ENCODE measurements at places on chromosomes 1 and 21. TPM values are rescaled to one million over a fixed set of nuclear protein-coding genes. Genes with fewer than 3 reads are reported as not detected.
A peak's percentile ranks its signal among the peaks of the same experiment; 100 is the strongest.

Gene ATP6V1G3
- total RNA-seq, result not detected

Gene CNKSR1
- 9.9 TPM for total RNA-seq

Gene BGLAP
- not detected for total RNA-seq

Gene HEYL
- 9.0 TPM for total RNA-seq

Gene ADAM30
- not detected for total RNA-seq

Gene CR1
- total RNA-seq, result not detected

Gene GJB5
- not detected for total RNA-seq

Gene MAP3K21
- 0.25 TPM for total RNA-seq

GRCh38 chr1:90133133-90133532, 138.2 kb downstream of the ZNF326 start:
- H3K27ac ChIP-seq, result no peak overlapping the region
- peaks cover 7% of the 10 kb centered on the region for H3K36me3 ChIP-seq
- DNase-seq, result no peak
- H3K4me3 ChIP-seq, result no peak overlapping the region
- H3K27me3 ChIP-seq, result no peaks in the 10 kb centered on the region
- peaks cover 14% of the 10 kb centered on the region for H3K4me1 ChIP-seq

GRCh38 chr1:25094995-25095394, 137.3 kb downstream of the SYF2 start:
- H3K4me1 ChIP-seq, result peaks cover 41% of the 10 kb centered on the region
- DNase-seq, result no peak
- H3K4me3 ChIP-seq, result no peak overlapping the region
- H3K27me3 ChIP-seq, result peaks cover 15% of the 10 kb centered on the region

DNA sequence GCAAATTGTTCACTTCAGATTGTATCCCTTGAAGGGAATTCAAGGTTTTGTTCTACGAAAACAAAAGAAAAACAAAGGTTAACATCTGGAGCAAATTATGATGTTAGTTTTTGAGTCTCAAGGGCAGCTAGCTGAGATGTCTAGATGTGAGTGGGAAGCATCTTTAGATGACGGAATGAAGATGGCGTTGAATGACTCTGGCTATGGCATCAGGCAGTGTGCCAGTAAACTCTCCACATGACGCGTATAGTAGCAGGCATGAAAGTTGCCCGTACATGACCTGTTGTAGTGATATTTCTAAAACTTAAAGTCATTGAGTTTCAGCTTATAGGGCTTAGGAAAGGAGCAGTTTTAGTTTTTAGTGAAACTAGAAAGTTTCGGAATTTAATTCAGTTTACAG, 12.3 kb upstream of the SDC3 start:
- H3K4me3 ChIP-seq, result no peak overlapping the region
- H3K36me3 ChIP-seq, result no peaks in the 10 kb centered on the region
- no peak for DNase-seq
- no peaks in the 10 kb centered on the region for H3K4me1 ChIP-seq

- H3K4me3 ChIP-seq, result no peak overlapping the region
- peaks cover 1% of the 10 kb centered on the region for H3K4me1 ChIP-seq
- no peak overlapping the region for H3K27ac ChIP-seq
- DNase-seq, result no peak
- peaks cover 9% of the 10 kb centered on the region for H3K27me3 ChIP-seq
- H3K36me3 ChIP-seq, result no peaks in the 10 kb centered on the region
Observed at GRCh38 chr1:18145851-18146618, 38.4 kb downstream of the IGSF21 start.

- no peak overlapping the region for H3K27ac ChIP-seq
- no peaks in the 10 kb centered on the region for H3K27me3 ChIP-seq
- no peak for DNase-seq
- H3K4me1 ChIP-seq, result no peaks in the 10 kb centered on the region
- H3K36me3 ChIP-seq, result no peaks in the 10 kb centered on the region
Observed at GRCh38 chr1:231580874-231581273, 45.7 kb upstream of the DISC1 start.

DNA sequence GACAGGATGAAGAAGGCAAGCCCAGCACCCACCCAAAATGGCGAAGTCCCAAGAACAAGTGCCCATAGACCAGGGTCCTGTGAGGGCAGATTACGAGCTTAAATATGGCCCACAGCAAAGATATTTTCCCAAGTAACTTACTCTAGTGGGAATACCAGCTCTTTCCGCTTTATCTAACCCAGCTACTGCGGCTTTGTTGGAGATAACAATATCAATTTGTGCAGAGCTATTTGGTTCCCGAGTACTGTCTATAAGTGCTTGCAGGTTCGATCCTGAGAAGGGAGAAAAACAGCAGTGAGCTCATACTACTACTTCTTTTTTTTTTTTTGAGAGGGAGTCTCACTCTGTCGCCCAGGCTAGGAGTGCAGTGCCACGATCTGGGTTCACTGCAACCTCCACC, 14.3 kb upstream of the DNAJC28 start:
- H3K4me3 ChIP-seq, result no peak overlapping the region
- no peaks in the 10 kb centered on the region for H3K4me1 ChIP-seq
- no peak overlapping the region for H3K27ac ChIP-seq
- H3K27me3 ChIP-seq, result no peaks in the 10 kb centered on the region
- H3K36me3 ChIP-seq, result no peaks in the 10 kb centered on the region

- no peak overlapping the region for H3K27ac ChIP-seq
- H3K27me3 ChIP-seq, result peaks cover 6% of the 10 kb centered on the region
- no peak for DNase-seq
- peaks cover 4% of the 10 kb centered on the region for H3K4me1 ChIP-seq
- H3K4me3 ChIP-seq, result no peak overlapping the region
- no peaks in the 10 kb centered on the region for H3K36me3 ChIP-seq
Observed at GRCh38 chr1:6747674-6748073, 37.6 kb upstream of the CAMTA1 start.

DNA sequence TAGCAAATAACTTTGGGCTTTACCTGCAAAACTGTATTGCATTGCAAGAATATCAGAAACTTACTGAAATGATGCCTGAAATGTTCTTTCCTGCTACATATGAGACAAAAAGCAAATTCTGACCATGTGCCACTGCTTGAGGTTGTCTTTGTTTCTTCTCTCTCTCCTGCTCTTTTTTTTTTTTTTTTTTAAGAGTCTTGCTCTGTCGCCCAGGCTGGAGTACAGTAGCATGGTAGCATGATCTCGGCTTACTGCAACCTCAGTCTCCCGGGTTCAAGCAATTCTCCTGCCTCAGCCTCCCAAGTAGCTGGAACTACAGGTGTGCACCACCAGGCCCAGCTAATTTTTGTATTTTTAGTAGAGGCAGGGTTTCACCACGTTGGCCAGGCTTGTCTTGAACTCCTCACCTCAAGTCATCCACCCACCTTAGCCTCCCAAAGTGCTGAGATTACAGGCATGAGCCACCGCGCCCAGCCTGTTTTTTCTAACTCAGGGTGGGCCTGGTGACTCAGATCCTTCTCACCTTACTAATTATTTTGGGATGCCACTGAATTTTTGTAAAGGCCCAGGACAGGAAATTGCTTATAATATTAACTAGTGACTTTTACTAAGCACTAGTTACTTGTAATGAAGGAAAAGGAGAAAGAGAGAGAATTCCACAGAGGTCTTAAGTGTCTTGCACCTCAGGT, 35.9 kb downstream of the DNASE2B start:
- DNase-seq, result no peak
- H3K27me3 ChIP-seq, result no peaks in the 10 kb centered on the region
- no peak overlapping the region for H3K4me3 ChIP-seq
- H3K36me3 ChIP-seq, result no peaks in the 10 kb centered on the region
- H3K27ac ChIP-seq, result no peak overlapping the region

DNA sequence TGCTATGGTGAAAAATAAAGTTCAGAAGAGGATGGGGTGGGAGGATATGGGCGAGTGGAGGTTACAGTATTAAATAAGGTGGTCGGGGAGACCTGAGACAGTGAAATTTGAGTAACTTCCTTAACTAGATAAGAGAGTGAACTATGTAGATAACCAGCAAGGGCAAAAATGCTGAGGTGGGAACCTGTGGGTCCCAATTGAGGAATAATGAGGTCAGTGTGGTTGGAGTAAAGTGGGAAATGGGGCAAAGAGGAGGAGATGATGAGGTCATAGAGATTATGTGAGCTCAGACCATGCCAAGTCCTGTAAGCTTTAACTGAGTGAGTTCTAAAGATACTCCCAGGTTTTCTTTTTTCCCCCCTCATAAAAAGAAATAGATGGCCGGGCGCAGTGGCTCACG, 614.6 kb upstream of the PLXNA2 start:
- no peaks in the 10 kb centered on the region for H3K27me3 ChIP-seq
- H3K27ac ChIP-seq, result no peak overlapping the region
- no peaks in the 10 kb centered on the region for H3K36me3 ChIP-seq
- no peak overlapping the region for H3K4me3 ChIP-seq
- DNase-seq, result no peak
- H3K4me1 ChIP-seq, result no peaks in the 10 kb centered on the region

DNA sequence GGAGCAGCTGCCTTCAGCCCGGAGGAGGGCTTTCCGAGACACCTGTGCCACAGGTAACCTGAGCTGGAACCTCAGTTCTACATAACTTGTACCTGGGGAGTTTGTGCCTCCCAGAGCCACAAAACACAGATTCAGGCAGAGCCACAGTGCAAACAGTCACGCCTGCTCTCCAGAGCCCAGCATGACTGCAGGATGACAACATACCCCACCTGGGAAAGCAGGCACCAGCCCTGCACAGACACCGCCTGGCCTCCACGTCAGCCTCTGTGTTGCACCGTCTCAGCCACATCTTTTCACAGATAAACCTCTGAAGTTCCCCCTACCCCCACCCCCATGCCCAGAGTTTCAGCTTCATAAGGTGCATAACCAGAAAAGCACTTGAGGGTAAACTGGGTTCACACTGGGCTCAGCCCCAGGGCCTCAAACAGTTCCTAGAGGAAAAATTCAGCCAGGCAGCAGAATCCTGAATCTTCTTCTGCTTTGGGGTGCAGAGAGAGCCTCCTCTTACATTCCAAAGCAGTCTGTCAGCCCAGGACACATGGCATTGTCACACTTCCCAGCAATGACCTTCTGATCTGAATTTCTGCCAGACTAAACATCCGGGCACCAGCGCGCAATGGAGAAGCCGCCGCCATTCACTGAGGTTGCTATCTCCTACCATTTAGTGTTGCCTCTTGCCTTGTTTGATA, 229.5 kb downstream of the TOMM20 start:
- H3K36me3 ChIP-seq, result no peaks in the 10 kb centered on the region
- H3K27ac ChIP-seq, result no peak overlapping the region
- H3K27me3 ChIP-seq, result peaks cover 6% of the 10 kb centered on the region

GRCh38 chr1:33260439-33260838, 4.1 kb downstream of the ZNF362 start:
- no peak overlapping the region for H3K27ac ChIP-seq
- peak overlapping the region; percentile 22 for H3K4me3 ChIP-seq
- H3K4me1 ChIP-seq, result peaks cover 32% of the 10 kb centered on the region
- no peaks in the 10 kb centered on the region for H3K36me3 ChIP-seq

DNA sequence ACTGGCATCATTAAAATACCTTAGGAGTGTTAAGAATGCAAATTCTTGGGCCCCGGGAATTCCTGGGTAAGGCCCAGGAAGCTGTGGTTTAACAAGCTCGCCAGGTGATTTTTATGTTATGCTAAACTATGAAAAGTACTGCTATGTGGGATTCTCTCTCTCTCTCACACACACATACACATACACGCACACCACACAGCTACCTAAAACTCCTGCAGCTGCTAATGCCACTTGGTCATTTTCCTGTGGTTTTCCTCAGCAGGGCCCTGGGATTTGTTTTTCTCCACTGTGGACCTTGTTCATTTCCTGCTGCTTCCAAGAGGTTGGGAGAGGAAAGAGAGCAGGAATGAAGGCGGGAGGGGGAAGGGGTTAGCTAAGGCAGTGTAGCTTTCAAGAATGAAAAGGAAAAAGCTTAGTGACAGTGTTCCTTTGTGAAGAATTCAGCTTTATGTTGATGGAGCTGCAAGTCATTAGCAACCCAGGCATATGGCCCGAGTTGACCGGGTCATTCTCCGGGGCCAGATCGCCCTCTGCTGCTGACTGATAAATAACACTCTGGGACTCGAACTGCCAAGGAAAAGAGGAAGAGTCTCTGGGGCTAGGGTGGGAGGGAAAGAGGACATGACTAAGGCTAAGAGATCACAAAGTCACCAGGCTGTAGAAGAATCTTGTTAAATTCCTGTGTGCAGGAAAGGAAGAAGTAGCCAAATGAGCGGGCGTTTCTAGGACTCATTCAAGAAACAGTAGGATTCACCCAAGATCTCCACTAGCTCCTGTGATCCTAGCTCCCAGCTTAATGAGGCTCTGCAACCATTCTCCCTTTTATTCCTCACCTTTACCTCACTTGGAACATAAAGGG, 30.5 kb upstream of the LRIG2 start:
- peaks cover 20% of the 10 kb centered on the region for H3K4me1 ChIP-seq
- H3K27ac ChIP-seq, result peak overlapping the region; percentile 85
- no peaks in the 10 kb centered on the region for H3K36me3 ChIP-seq
- no peaks in the 10 kb centered on the region for H3K27me3 ChIP-seq
- no peak overlapping the region for H3K4me3 ChIP-seq

DNA sequence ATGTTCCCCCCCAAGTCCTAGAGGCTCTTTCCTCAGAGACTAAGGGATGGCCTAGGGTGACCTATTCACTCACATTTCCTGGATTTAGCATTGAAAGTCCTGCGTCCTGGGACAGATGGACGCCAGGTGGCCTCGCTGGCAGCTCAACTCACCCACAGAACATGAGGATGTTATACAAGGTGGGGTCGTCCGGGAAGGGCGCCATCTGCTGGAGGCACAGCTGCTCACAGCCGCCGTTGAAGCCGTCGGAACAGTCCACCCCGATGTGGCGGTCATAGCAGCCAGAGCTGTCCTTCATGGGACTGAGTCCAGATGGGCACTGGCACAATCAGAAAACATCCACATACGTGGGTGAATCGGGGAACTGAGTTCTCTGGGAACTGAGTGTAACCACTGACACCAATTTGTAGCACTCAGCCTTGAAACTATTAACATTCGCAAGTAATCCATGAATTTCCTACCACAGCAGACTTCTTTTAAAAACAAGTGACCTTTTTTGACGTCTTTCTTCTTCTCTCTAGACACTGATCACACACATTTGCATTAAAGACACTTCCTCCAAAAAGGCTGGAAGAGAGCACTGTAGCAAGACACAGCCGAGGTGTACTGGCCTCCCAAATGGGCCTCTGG, 215.4 kb downstream of the ASTN1 start:
- peak; percentile 88 for DNase-seq
- peaks cover 4% of the 10 kb centered on the region for H3K4me1 ChIP-seq
- peaks cover 2% of the 10 kb centered on the region for H3K27me3 ChIP-seq
- no peaks in the 10 kb centered on the region for H3K36me3 ChIP-seq
- peak overlapping the region; percentile 29 for H3K27ac ChIP-seq

- H3K36me3 ChIP-seq, result no peaks in the 10 kb centered on the region
- peaks cover 16% of the 10 kb centered on the region for H3K4me1 ChIP-seq
- no peak for DNase-seq
- no peak overlapping the region for H3K4me3 ChIP-seq
Observed at GRCh38 chr1:15178571-15179484, 25.3 kb downstream of the TMEM51 start.

- no peaks in the 10 kb centered on the region for H3K27me3 ChIP-seq
- H3K4me3 ChIP-seq, result no peak overlapping the region
Observed at GRCh38 chr1:111513410-111514020, 10.1 kb upstream of the ADORA3 start.

- H3K36me3 ChIP-seq, result no peaks in the 10 kb centered on the region
- H3K4me3 ChIP-seq, result no peak overlapping the region
- DNase-seq, result no peak
- no peak overlapping the region for H3K27ac ChIP-seq
- no peaks in the 10 kb centered on the region for H3K27me3 ChIP-seq
- no peaks in the 10 kb centered on the region for H3K4me1 ChIP-seq
Observed at GRCh38 chr1:55803429-55803828, 588.3 kb upstream of the USP24 start.

GRCh38 chr21:26246073-26246472, 75.5 kb upstream of the APP start:
- no peak overlapping the region for H3K4me3 ChIP-seq
- no peak overlapping the region for H3K27ac ChIP-seq
- peaks cover 6% of the 10 kb centered on the region for H3K27me3 ChIP-seq
- no peaks in the 10 kb centered on the region for H3K36me3 ChIP-seq

All from glutamatergic neuron (in vitro differentiated cells).